ENCODE measurements at places on chromosomes 11 and 22.

DNA sequence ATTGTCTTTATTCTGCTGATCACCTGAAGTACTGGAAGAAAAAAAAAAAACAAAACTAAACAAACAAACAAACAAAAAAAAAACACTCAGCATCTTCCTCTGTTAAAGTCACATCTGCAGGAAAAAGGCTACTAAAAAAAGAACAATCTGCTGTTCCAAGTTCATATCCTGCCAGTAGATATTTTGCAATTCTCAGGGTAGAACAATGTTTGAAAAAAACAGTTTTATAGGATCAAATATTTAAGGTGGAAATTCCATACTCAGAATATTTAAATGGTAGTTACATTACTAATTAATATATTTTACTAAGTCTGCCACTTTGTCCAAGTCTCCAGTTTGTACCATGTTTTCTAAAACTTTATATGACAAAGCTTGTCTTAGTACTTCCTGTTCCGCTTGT lies 175.2 kb downstream of the SBF2 start:
- DNase-seq = no peak

DNA sequence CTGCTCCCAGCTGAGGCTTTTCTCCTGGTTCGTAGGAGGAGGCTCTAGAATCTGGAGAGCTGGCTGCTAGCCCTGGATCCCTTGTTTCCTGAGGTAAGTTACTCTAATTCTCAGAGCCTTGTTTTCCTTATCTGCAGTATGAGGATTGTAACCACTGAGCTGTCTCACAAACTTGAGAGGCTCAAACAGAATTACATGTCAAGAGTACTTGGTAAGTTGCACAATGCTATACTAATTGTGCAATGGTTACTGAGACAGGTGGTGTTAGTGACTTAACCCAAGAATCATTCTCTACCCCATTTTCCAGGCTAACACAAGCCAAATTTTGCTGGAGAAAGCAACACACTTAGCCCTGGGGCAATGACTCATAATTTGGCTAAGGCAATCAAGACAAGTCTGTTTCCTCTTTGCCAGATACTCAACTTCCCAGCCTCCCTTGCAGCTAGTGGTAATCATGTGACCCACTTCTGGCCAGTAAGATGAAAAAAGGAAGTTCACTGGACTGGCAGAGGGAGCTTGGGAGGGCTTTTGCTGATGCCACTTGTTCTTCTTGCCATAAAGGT lies 348.0 kb downstream of the TENM4 start:
- DNase-seq = no peak

DNA sequence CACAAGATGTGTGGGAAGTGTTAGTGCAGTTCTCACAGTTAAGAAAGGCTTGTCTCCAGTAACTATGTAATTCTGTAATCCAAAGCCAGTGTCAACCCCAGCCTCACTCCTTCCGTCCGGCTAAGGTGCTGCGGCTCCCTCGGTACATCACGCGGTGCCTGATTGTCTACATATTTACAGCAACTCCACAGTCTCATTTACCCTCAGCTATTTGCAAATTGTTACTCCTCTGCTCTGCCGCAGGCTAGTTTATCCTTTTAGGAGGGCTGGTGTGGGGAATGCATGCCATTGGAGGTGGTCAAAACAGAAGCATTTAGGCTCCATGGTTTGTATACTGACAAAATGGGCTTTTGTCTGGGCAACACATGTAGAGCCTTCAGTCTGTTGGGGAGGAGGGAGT lies 358.3 kb downstream of the METTL15 start:
- DNase-seq = no peak

- DNase-seq = no peak
Measured at GRCh38 chr11:44328138-44328660, 18.3 kb upstream of the ALX4 start.

DNA sequence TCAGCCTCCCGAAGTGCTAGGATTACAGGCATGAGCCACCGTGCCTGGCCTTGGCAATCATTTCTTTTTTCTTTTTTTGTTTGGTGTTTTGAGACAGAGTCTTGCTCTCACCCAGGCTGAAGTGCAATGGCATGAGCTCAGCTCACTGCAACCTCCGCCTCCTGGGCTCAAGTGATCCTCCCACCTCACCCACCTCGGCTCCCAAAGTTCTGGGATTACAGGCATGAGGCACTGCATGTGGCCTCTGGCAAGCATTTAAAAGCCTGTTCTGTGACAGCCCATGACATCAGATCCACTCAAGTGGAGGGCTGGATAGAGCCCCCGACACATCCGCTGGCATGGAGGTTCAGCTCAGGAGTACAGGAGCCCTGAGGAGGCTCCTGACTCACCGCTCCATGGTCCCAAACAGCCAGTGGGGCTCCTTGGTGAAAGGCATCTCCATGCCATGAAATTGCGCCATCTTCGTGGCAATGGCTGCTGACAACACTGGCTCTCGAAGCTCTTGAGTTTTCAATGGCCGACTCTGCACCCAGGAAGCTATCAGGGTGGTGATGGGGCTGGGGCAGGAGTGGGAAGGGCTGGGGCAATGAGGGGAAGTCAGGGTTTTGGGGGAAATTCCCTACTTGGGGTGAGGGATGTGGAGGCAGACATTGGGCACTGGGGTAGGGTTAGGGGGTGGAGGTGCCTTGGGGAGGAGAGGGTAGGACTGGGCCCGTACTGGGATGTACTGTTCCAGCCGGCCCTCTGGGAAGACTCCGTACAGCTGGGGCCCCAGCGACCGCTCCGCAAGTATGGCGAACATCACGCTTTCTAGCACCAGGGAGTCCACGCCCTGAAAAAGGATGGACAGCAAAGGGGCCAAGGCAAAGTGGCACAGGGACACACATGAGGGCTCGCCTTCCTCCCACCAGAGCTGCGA lies 1.4 kb downstream of the CHKB start:
- no peak for DNase-seq

DNA sequence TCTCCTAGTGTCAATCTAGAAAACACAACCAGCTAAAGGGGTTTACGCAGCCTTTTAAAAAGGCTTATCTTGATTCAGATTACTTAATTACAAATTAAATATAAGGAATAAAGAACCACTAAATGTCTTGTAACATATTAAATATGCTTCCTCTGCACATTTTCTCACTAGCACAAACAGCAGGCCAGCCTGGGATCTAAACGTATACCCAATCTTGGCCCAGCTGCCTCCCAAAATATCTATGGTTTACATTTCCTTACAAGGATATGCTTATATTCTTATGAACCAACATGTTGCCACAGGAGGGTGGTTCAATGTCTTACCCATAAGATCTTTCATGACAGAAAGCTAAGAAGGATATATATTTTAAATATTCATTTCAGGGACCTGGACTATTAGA lies 7.7 kb downstream of the LGR4 start:
- DNase-seq = no peak

GRCh38 chr11:45810431-45811108 lies 5.6 kb downstream of the SLC35C1 start:
- no peak for DNase-seq

GRCh38 chr11:44188643-44189042 lies 93.2 kb downstream of the EXT2 start:
- no peak for DNase-seq

GRCh38 chr22:29994027-29994715 lies 86.1 kb upstream of the HORMAD2 start:
- DNase-seq = no peak

- no peak for DNase-seq
Measured at GRCh38 chr11:126114486-126115126, 51.9 kb upstream of the CDON start.

DNA sequence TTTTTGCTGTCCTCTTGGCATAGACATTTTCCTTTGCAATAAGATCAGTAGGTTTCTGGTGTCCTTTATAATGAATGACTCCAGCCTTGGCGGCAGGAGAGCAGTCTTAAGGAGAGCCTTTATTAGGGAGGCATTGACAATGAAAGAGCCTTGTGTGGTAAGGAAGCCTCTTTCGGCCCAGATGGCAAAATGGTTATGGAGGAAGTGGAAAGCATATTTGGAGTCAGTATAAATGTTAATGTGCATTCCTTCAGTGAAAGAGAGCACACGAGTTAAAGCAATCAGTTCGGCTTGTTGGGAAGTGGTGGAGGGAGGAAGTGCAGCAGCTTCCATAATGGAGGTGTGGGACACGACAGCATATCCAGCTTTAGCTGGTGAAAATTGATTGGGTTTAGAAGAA lies 18.1 kb upstream of the ANO1 start:
- DNase-seq = no peak

GRCh38 chr11:9716275-9717039 lies 52.6 kb downstream of the SWAP70 start:
- DNase-seq = no peak

DNA sequence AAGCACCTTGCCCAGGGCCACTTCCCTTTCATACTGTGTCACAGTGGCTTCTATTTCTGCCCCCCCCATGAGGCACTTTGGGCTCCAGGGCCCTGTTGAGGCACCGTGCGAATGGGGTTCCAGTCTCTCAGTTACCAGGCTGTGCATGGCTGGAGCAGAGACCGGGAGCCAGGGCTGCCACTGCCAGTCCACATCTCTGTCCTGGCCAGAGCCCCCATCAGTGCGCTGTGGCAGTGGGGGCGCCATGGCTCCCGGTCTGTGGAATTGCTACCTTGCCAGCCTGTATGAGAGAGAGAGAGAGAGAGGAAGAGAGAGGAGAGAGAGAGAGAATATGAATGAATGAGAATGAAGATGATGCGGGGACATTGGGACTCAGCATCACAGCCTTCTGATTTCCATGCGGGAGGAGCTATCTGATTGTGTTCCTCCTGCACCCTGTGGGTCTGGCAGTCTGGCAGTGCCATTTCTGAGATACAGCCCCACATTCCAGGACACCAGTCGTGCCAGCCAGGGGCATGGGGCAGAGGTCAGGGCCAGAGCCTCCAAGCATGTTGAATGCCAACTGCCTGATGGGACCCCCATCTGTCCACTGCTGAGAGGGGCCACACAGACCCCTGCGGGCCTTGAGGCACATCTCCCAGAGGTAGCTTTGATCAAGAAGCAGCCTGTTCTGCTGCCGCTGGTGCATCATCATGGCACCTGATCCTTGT lies 279.8 kb downstream of the TBC1D22A start:
- no peak for DNase-seq

- DNase-seq = no peak
Measured at GRCh38 chr22:37162221-37163095, 12.7 kb upstream of the IL2RB start.

GRCh38 chr11:66118847-66119246 lies 48.8 kb downstream of the PACS1 start:
- no peak for DNase-seq

GRCh38 chr11:95154514-95154913 lies 64.9 kb downstream of the ENDOD1 start:
- peak; percentile 25 for DNase-seq

- DNase-seq = no peak
Measured at GRCh38 chr22:49380828-49381114, 446.9 kb downstream of the BRD1 start.

DNA sequence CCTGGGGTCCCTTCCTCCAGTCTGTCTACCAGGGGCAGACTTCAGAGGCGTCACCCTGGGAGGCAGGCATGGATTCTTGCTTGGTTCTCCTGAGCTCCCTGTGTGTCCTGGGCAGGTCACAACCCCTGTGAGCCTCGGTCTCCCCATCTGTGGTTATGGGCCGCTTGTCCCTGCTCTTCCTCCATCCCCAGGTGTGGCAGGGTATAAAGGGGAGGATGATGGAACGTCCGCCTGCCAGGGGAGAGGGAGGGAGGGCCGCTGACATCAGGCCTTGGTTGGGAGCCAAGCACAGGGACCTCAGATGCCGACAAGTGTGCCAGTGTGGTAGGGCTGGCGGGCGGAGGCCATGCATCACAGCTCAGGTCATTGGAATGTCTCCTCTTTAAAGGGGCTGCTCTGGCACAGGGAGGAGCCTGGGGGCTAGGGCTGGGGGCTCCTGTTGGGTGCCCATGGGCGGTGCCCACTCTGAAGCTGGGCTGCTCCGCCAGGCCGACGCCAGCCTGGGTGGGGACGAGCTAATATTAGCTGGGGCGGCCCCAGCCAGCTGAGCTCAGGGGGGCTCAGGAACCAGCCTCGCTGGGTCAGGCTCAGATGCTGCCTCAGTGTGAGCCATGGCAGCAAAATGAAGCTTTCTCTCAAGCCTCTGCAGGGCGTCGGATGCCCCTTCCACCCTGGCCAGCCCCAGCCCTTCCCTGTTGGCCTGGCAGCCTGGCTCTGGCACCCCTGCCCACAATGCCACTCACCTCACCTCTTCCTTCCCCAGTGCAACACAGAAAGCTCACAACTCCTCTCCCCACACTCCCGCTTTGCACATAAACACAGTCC lies 12.8 kb downstream of the KCNC1 start:
- no peak for DNase-seq

DNA sequence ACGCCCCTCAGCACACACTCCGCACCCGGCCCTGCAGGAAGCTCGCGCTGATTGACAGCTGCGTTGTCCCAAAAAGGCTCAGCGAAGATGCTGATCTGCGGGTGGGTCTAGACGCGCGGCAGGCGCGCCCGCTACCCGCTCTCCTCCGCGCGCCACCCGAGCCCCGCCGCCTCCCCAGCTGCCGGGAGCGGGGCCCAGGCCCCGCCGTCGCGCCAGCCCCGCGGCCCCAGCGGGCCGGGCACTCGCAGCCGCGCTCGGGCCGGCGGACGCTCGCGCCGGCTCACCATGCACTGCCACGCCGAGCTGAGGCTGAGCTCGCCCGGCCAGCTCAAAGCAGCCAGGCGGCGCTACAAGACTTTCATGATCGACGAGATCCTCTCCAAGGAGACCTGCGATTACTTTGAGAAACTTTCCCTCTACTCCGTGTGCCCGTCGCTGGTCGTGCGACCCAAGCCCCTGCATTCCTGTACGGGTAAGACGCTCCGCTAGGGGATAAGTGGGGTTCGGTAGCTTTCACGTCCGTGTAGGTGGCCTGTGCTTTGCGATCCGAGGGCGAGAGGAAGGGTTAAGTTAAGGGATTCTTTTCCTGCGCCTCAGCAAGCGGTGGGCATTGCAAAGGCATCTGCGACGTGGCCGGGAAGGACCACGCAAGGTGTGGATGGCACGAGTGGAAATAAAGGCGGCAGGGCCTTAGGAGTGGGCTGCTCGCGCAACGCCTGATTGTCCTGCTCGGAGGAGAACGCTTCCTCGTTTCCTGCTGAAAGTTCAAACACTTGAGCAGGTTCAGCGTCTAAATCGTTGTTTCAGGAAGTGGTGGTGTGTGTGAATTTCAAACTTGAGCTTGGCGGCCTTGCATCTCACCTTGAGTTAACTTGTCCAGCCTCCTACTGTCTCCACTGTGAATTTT lies at the start of gene BARX2:
Gene BARX2 (plus strand): TSS at position 98 of the 907 bp plus-strand sequence. CDS start 188 bp downstream, at position 286.
- DNase-seq = peak; percentile 56

DNA sequence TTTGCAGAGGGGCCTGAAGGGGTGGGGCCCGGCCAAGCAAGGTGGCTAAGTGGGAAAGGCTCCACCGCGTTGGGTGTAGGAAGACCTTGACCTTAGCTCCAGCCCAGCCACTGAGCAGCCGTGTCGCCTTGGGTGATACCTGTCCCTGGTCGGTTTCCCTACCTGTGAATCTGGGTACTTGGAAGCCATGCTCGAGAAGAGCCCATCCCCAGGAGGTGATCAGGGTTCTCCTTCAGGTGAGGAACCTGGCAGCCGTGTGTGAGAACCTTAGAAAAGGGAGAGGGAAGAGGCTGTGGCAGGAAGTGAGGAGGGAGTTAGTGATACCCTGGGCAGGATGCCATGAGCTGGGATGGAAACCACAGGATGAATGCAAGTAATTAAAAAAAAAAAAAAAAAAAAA lies 21.6 kb downstream of the PPARA start:
- no peak for DNase-seq

GRCh38 chr22:28514321-28514821 lies 165.3 kb downstream of the TTC28 start:
- no peak for DNase-seq

GRCh38 chr11:17672469-17672868 lies 46.9 kb upstream of the MYOD1 start:
- DNase-seq = no peak

- no peak for DNase-seq
Measured at GRCh38 chr11:118699506-118700220, 20.2 kb upstream of the TREH start.

GRCh38 chr22:22554587-22555284 lies 4.3 kb downstream of the PRAME start:
- no peak for DNase-seq

Data from progenitor cell of endocrine pancreas (in vitro differentiated cells).